ENCODE measurements at places on chromosomes 5 and 9. TPM values are rescaled to one million over a fixed set of nuclear protein-coding genes. Genes with fewer than 3 reads are reported as not detected.

GRCh38 chr5:59792983-59793585, 100.4 kb downstream of the PDE4D start:
- DNase-seq, result no peak

PROP1 gene
- total RNA-seq, result not detected

DNA sequence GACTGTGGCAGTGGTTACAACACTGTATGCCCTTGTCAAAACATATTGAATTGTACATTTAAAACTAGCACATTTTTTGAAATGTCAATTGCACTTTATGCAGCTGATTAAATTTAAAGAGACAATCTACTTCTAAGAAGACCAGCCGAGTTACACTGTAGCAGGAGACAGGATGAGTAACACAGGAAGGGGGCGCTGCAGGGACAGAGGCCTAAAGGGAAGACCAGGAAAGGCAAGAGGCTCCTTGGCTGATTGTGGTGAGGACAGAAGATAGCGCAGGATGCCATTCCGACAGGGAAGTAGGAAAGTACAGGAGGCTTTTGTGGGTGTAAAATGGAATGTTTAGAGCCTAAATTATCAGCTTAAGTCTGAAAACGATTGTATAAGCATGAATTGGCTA, 28.2 kb upstream of the PPP2R2B start:
- no peak for DNase-seq

DNA sequence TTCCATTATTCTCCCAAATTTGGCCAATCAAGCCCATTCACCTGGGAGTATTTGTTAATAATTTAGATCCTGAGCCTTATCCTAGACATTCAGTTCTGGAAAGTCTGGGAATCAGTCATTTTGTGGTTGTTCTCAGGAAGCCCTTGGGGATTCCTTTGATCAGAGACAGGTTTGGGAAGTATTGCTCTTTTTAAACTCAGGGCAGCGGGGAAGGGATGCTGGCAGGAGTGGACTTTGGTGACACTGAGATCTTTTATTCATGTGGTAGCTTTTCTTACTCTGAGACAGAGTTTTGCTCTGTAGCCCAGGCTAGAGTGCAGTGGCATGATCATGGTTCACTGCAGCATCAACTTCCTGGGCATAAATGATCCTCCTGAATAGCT, 586.9 kb downstream of the RAB3C start:
- no peak for DNase-seq

- DNase-seq, result no peak
These were observed 1.8 kb upstream of the CFAP95 start for GRCh38 chr9:69818750-69819345.
